Activated CD4-positive, alpha-beta T cell treated with anti-CD3 and anti-CD28 coated beads, Interleukin-2, amount 50 U/mL, for 4 hours (primary cell): ENCODE measurements at places on chromosomes 4 and X.

GRCh38 chrX:48938721-48939425 lies 18.5 kb downstream of the OTUD5 start:
- peak; percentile 48 for DNase-seq

- DNase-seq = no peak
These were observed 5.9 kb downstream of the RTL3 start for GRCh38 chrX:78653118-78653822.

DNA sequence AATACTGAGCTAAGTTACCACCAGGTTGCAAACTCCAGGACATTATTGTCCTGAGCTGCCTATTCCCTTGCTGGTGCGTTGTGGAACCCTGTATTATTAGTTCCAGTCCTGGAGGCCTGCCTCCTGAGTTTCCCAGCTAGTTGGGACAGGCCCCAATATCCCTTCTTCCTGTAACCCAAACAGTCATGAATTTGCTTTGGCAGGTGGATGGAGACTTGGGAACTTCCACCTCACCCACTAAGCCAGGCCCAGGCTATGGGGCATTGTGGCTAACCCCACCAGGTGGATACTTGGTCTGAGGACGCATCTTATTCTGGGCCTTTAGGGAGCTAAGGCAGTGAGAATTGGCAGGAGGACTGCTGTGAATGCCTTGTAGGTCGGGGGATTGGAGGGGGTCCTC lies 5.0 kb downstream of the RBM3 start:
- DNase-seq = no peak

DNA sequence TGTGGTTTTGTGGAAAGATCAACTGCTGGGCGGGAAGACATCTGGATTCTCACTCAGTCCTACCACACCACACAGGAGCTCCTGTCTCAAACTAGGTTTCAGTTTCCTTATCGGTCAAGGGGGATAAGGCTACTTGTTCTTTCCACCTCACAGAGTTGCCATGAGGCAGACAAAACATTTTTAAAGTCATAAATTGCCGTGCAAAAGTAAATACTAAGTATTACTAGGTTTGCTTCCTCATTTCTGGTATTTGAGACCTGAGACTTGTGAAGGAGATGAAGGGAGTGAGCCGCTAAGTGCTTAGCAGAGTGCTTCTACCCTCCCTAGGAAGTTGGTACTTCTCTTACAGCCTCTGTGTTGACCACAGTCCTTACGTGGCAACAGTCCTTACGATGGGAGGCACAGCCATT lies 1.5 kb downstream of the LAP3 start:
- no peak for DNase-seq

GRCh38 chr4:103754844-103755243 lies 35.1 kb upstream of the TACR3 start:
- no peak for DNase-seq

DNA sequence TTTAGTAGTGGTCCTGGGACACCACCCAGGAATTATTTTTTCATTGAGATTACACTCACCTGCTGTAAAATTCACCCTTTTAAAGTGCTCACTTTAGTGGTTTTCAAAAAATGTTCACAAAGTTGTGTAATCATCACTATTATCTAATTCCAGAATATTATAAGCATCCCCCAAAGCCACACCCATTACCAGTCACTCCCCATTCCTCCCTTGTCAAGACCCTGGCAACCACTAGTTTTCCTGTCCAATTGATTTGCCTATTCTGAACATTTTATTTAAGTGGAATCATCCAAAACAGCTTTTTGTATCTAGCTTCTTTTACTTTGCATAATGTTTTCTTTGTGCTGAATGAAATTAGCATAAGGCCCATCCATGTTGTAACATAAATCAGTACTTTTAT lies 12.7 kb upstream of the CXCL6 start:
- DNase-seq = no peak

GRCh38 chr4:75723163-75724065 lies 963 bp upstream of the USO1 start:
- DNase-seq = no peak

GRCh38 chr4:123244137-123244536 lies 152.5 kb upstream of the SPRY1 start:
- no peak for DNase-seq

GRCh38 chrX:110722135-110722534 lies 73.5 kb downstream of the CHRDL1 start:
- DNase-seq = no peak

GRCh38 chr4:140935254-140935653 lies 179.1 kb upstream of the TBC1D9 start:
- no peak for DNase-seq

- no peak for DNase-seq
These were observed 150.2 kb downstream of the RRAGB start for GRCh38 chrX:55867708-55868107.

- DNase-seq = no peak
These were observed 23.9 kb downstream of the HTT start for GRCh38 chr4:3098346-3098745.

GRCh38 chr4:169236873-169237626 lies 33.7 kb downstream of the SH3RF1 start:
- no peak for DNase-seq
